ENCODE measurements at places on chromosomes 2 and 18.

DNA sequence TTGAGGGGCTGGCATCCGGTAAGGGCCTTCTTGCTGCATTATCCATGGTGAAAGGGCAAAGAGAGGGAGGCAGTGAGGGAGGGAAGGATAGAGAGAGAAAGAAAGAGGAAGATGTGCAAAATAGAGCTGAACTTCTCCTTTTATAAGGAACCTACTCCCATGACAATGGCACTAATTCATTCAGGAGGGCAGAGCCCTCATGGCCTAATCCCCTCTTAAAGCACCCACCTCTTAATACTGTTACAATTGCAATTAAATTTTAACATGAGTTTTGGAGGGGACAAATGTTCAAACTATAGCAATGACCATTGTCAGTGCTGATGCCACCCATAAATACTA, 60.2 kb downstream of the CXCR4 start:
- DNase-seq = no peak

GRCh38 chr2:171554991-171555615, 32.8 kb downstream of the CYBRD1 start:
- DNase-seq = no peak

- DNase-seq = no peak
These were observed 97.1 kb upstream of the LTBP1 start for GRCh38 chr2:32849456-32850194.

DNA sequence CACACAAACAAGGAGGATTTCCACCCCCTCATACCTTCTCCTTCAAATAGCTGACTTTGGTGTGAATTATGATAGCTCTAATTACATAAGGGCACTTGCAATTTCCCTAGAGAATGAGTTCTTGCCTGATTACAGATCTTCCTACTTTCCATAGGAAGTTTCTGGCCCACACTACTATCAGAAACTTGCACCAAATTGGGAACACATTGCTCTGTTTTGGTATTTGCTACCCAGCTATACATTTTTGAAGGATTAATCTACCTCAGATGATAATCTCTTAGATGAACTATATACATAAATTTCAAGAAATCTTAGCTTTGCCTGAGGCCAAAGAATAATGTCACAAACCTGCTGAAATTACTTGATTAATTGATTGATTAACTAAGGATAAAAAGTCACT, 4.9 kb downstream of the DCC start:
- no peak for DNase-seq

- no peak for DNase-seq
These were observed 44.0 kb upstream of the SPP2 start for GRCh38 chr2:234006501-234006900.

DNA sequence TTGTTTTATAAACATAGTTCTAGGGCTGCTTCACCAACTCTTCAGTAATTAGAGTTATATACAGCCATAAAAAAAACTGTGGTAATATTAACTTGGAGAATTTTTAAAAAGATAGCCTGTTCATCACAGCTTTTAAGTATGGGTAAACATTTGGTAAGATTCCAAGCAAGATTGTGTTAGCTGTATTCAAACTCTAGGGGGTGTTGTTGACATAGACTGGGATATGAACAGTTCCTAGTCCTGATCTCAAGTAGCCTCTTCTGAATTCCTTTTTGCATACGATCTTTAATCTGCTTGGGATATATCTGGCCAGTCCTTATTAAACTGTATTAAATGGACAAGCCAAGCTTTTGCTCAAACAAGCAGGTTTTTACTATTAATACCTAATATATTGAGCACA, 13.4 kb downstream of the NOP58 start:
- no peak for DNase-seq

GRCh38 chr18:51107598-51108305, 77.7 kb downstream of the SMAD4 start:
- DNase-seq = no peak

GRCh38 chr2:172011812-172012575, 12.2 kb downstream of the METAP1D start:
- DNase-seq = no peak

GRCh38 chr2:104847586-104848160, 6.2 kb upstream of the POU3F3 start:
- no peak for DNase-seq

GRCh38 chr2:184597571-184597991, 748 bp upstream of the ZNF804A start:
- no peak for DNase-seq
